ENCODE measurements at places on chromosomes 2 and 18.

DNA sequence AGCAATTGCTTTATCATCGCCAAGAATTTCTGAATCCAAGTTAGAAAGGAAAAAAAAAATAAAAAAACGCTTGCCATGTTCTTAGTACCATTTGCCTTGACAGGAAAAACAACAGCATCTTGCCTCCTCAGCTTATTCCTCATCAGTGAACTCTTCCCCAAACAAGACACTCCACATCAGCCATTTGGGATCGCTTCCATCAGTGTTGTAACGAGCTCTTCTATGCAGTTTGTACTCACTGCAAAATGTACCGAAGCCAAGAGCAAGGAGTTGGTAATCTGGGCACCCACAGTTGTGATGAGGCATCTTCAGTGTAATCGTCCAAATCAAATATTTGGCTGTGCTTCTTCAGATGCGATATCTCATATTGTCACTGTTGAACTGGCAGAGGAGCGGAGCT is 503.7 kb downstream of the TMEM182 start:
- peak; percentile 55 for DNase-seq

GRCh38 chr2:189276277-189276676 is 96.7 kb upstream of the COL5A2 start:
- no peak for DNase-seq

DNA sequence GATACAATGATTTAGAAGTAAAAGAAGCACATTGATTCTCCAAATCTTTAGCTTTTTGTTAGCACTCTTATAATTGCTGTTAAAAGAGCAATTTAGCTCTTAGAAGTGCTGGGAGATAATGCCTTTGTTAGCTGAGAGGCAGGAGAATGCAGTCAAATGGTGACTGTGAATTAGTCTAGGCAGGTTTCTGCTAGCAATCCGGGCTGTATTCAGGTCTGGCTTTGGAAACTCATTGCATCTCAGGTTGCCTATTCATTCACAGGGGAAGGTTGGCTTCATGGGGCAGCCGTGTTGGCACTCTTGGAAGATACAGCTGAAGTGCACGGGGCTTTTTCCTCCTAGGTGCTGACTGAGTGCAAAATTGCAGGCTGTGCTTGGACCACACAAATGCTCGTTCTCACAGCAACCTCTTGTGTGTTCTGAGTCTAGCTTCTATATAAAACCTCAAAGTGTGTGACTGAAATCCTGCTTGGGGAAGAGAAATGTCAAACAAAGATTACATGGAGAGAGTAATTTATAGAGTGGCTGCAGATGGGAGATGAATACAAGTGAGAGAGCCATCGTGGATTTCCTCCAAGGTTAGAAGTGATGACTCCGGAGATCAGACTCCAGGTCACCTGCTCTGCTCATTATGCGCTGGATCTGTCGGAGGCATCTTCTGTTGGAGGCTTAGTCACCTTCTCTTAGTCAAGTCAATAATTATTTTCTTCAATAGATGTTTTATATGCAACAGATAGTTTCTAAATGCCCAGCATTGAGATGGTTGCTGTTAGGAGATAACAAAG is 167.8 kb downstream of the PMAIP1 start:
- DNase-seq = peak; percentile 47

DNA sequence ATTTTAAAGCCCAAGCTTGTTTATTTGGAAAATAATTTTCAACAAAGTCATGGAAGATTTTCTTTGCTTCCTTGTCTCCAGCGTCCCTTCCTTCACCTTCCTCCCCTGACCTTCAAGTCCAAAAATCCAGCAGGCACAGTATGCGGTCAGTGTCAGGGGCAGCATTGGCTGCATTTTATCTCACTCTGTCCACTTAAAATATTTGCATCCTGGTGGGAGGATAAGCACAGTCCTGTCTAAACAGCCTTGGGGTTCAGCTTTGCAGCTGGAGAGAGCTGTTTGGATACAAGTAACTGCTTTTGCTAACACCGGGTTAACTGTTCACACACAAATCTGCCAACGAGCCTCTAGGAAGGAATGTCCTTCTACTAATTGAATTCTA is 318.1 kb downstream of the PDE11A start:
- DNase-seq = no peak

DNA sequence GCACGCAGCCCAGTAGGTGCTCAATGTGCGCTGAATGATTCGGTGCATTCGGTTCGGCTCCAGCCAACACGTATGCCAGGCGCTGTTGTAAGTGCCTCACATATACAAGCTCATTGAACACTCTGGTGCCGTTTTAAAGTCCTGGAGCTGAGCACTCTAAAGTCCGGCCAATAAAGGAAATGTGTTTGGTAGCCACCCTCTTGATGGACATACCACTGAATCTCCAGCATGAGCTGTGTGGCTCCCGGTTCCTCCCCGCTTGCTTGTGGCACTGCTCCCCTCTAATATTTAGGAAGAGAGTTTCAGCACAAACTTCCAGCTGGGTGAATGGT is 112.1 kb downstream of the MCFD2 start:
- DNase-seq = no peak

DNA sequence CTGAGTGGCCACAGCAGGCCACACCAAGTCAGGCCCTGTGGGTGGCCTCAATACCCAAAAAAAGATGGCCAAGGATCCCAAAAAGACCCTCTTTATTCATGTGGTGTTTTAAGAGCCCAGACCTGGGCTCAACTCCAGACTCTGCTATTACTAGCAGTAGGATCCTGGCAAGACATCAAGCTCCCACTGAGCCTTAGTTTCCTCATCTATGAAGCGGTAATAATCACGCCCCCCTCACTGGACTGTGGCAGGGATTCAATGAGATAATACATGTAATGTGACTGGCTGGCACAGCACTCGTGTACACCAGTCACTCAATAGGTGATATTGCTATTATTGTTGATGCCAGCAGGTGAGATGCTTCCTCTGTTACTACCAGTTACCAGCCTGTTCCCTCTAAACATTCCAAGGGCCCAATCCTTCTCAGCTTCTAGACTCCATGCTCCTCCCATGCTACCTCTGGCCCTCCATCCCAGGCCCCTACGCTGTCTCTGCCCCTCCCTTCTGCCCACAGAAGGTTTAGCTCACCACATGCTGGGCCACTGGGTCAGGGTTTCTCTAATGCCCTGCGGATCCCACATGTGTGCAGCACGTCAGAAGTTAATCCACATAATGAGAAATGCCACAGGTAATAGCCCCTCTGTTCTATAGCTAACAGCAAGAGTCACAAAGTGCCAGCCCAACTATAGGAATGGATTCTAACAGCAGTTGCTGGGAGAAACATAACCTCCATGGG is 51.2 kb downstream of the SLC4A5 start:
- DNase-seq = peak; percentile 27

GRCh38 chr2:159890551-159891266 is 92.7 kb upstream of the CD302 start:
- no peak for DNase-seq

DNA sequence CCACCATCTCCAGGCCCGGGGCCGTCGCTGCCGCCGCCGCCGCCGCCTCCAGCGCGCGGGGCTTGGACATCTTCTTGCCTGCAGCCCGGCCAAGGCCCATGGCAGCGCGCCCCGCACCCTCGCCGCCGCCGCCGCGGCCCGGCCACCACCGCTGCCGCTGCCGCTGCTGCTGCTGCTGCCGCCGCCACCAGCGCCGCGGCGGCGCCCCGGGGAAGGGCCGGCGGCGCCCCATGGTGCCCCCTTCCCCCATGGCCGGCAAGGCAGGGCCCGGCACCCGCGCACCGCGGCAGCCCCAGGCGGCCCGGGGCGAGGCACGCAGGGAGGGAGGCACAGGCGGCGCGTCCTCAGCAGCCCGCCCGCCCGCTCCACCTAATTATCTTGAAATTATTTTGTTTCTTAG is 3057.4 kb downstream of the RPIA start:
- DNase-seq = no peak

GRCh38 chr18:50286391-50287027 is 983 bp downstream of the CXXC1 start:
- DNase-seq = peak; percentile 48

DNA sequence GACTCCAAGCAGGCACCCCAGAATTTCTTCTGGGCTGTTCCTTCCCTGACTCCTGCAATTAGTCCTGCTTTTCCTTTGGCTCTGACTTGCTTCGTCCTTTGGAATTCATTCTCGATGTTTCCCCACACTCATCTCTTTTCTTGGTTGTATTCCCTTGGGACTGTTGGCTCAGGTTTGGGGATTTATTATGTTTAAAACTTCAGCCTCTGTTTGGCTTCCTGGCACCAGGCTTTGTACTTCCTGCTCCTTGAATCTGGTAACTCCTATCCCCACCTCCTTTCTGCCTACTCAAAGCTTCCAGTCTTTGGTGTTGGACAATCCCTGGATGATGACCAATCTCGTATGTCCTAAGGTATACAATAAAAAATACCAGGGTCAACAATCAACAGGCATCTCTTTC is 1.8 kb upstream of the KCNE4 start:
- no peak for DNase-seq

DNA sequence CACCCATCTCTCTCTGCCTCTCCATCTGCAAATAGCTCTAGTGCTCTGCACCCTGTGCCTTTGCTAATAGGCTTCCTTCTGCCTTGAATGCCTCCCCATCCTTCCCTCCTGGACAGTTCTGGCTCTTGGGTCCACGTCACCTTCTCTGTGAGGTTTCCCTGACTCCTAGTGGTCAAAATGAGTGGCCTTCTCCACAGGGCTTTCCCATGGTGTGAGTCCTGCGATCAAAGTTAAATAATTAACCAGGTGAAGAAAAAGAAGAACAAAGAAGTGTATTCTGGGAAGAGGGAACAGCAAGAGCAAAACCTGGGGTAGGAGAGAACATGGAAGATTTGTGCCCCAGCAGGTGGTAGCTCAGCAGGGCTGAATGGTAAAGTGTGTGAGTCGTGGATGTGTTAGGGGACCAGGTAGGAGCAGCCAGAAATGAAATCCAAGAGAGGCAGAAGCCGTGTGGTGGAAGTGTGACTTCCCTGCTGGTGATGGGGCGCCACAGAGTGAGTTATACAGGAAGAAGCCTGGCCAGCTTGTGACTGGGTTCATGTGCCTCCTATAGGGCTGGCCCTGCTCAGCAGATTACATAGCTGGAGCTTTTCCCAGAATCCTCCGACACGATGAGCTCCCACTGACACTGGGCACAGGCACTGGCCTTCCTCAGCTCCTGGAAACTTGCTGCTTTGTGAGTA is 93.8 kb upstream of the LDAH start:
- no peak for DNase-seq

- no peak for DNase-seq
Measured at GRCh38 chr2:64380853-64381527, 73.0 kb upstream of the LGALSL start.

GRCh38 chr2:144131042-144131441 is 388.9 kb downstream of the ZEB2 start:
- DNase-seq = no peak

DNA sequence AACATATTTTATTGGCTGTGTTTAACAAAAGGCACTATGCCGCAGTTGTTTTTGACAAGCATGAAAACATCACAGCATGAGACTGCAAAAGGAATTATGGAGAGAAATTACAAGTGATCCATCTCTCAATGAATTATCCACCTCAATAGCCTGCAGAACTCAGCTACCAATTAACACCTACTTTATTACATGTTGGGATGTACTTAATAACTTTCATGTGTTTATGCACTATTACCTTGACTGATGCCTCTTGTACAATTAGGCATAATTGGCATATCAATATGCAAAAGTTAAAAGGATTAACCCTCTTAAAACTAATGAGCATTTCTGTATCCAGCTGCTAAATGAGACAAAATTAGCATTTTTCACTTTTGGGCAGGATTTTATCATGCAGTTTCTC is 27.8 kb downstream of the ARHGAP15 start:
- no peak for DNase-seq

DNA sequence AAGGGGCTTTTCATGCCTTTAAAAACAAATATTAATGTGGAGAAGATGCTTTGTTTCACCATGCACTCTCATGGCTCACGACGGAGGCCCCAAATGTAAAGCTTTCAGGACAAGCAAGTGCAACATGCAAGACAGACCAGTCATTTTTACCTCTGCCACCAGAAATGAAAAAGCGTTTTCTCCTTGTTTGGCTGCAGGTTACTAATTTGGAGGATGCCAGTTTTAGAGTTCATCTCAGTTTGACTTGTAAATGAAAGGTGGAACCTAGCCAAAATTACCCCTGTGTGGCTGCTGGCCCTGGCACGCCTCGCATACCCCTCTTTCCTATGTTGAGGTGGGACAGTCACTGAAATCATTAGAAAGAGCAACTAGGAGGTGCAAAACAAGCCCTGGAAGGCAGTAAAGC is 138.6 kb downstream of the BCL2 start:
- DNase-seq = no peak

- DNase-seq = no peak
Measured at GRCh38 chr2:49917654-49918053, 763.3 kb upstream of the FSHR start.

GRCh38 chr2:114079366-114080004 is 189.6 kb downstream of the ACTR3 start:
- DNase-seq = no peak

- DNase-seq = no peak
Measured at GRCh38 chr18:23826850-23827620, 137.8 kb downstream of the LAMA3 start.

DNA sequence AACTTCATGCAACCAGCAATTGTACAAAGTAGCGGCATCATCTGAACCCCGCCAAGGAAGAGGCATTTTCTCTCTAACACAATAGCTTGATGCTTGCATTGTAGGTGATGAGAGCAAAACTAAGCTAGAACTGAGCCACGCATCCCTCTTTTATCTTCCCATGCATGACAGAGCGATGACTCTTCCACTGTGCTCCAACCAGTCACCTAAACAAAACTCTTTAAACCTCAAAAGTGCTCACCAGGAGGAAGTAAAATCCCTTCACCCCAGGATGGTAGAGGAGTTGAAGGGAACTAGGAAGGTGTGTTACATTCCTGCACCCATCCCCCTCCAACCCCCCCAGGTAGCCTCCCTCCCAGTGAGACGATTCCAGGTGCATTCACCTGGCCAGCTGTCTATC is 59.7 kb upstream of the SALL3 start:
- no peak for DNase-seq

DNA sequence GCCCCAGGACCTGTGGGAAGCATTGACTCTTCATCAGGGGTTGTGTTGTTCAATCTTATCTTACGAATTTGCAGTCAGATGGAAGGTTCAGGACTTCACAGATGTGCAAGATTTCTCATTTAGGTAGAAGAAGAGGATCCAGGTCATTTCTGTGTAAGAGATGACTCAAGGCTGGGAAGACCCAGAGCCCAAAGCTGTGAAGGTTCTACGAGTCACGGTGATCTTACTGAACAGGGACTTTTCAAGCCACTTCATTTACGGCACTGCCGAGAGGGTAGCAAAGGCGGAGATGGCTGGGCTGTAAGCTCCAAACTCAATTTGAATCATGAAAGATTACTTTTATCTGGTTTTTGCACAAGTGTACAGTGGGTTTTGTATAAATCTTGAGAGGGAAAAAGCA is 228.0 kb upstream of the MEX3C start:
- no peak for DNase-seq

GRCh38 chr2:232330068-232330999 is 48.2 kb upstream of the ALPP start:
- no peak for DNase-seq
